ENCODE measurements at places on chromosomes 1 and 21. TPM values are rescaled to one million over a fixed set of nuclear protein-coding genes. Genes with fewer than 3 reads are reported as not detected.

Gene GJA8
- total RNA-seq = not detected

Gene DIO1
- not detected for total RNA-seq

Gene KRTAP10-11
- not detected for total RNA-seq

Gene MAEL
- not detected for total RNA-seq

Gene NBPF20
- total RNA-seq = 5.2 TPM

Gene FAM78B
- total RNA-seq = 6.0 TPM

Gene CFAP141
- not detected for total RNA-seq

Gene PGLYRP3
- not detected for total RNA-seq

Gene CR1L
- total RNA-seq = not detected

Gene NBPF6
- not detected for total RNA-seq

Gene FMO1
- total RNA-seq = not detected

Gene NADK
- total RNA-seq = 75.2 TPM

Gene FCGR1A
- total RNA-seq = not detected

Gene TAS1R1
- 0.51 TPM for total RNA-seq

Gene THEM5
- total RNA-seq = not detected

Gene ROR1
- total RNA-seq = 77.9 TPM

Gene RNF223
- not detected for total RNA-seq

Gene OR10R2
- not detected for total RNA-seq

Gene ST6GALNAC3
- total RNA-seq = 6.3 TPM

Gene ADGRL2
- total RNA-seq = 76.4 TPM

Gene TPTE
- not detected for total RNA-seq

Gene AK5
- 0.84 TPM for total RNA-seq

Data from endodermal cell (in vitro differentiated cells).